AG20443 (cell line): ENCODE measurements at places on chromosomes 3 and 15.

GRCh38 chr3:11367143-11367693 is 95.0 kb downstream of the ATG7 start:
- DNase-seq = peak; percentile 61

DNA sequence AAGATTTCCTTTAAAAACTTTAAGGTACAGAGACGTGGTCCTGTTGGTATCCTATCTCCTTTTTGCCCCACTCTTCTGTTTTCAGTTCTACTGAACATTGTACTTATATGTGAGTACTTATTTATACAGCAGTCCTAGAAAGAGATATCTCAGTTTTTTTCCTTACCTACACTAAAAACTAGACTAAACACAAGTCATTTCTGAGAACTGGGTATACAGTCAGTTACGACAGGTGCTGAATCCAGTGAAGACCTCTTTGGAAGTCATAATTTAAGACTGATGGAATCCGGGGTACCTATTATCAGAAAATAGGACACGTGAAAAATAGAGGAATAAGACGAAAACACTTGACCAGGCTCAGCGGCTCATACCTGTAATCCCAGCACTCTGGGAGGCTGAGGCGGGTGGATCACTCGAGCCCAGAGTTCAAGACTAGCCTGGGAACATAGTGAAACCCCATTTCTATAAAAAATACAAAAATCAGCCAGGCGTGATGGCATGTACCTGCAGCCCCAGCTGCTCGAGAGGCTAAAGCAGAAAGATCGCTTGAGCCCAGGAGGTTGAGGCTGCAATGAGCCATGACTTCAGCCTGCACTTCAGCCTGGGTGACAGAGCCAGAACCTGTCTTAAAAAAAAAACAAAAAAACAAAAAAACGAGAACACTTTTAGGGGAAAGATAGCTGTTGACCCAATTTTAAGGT is 76.3 kb downstream of the KLHL25 start:
- no peak for DNase-seq

DNA sequence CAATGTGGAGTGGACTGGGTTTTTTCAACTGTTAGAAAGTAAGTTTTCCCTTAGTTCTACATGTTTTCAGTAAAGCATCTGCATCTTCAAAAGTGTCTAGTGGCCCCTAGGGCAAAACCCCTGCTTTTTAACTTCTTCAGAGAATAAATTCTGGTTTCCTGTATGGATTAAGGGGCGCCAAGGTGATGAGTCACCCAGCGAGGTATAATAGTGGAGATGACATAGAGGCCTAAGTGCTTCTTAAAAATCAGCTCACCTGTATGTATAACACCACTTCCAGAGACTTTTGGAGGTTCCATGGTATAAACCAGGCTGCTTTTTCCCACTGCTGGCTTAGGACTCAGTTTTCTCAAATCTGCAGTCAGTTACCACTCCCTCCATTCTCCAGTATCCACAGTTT is 68.9 kb downstream of the SYN2 start:
- DNase-seq = no peak

GRCh38 chr3:144296808-144297207 is 325.2 kb downstream of the DIPK2A start:
- DNase-seq = no peak

GRCh38 chr3:170228093-170228766 is 6.0 kb downstream of the PRKCI start:
- DNase-seq = no peak

DNA sequence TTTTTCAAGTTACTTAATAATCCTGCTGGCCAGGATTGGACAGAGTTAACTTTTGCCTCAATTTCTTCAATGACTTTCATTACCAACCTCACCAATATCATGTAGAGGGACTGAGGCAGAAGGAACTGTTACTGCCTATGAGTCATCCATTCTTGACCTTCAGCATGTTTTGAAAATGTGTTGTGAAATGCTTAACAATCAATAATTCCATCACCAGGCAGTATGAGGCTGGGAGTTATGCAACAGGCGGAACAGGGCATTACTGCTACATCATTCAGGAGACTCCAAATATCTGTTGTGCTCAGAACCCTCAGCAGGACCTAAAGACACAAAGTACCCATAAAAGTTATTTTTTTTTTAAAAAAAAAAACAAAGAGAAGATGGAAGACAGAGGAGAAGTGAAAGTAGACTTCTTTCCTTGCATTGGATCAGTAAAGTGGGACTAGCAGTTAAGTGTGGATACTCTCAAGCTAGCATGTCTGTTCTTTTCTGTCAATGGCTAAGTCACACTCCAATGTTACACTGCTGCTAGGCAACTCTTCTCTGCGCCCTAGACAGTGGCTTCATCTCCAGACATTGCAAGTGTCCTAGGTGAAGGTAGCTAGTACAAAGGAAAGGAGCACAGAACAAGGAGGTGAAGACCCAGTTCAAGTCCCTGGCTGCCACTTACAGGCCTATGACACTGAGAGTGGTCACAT is 184.9 kb upstream of the LPP start:
- peak; percentile 73 for DNase-seq
